HepG2 (cell line): ENCODE measurements at places on chromosomes 16 and 17.

DNA sequence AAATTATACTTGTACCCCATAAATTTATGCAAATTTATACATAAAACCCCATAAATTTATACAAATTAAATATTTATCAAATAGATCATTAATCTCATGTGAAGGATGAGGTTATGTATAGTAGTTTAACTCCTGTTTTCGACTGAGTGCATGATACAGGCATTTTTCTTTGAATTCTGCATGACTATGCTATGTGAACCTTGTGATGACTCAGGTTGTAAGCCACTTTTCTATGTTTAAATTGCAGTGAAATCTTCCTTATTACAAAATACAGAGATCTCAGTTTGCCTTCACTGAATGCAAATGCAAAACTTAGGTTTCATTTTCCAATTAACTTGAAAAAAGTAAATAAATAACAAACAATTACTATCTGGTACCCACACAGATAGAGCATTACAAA, 843.7 kb downstream of the CDH11 start:
- DNase-seq: no peak

GRCh38 chr17:28951991-28952975, 965 bp upstream of the PHF12 start:
- DNase-seq: peak; percentile 99

DNA sequence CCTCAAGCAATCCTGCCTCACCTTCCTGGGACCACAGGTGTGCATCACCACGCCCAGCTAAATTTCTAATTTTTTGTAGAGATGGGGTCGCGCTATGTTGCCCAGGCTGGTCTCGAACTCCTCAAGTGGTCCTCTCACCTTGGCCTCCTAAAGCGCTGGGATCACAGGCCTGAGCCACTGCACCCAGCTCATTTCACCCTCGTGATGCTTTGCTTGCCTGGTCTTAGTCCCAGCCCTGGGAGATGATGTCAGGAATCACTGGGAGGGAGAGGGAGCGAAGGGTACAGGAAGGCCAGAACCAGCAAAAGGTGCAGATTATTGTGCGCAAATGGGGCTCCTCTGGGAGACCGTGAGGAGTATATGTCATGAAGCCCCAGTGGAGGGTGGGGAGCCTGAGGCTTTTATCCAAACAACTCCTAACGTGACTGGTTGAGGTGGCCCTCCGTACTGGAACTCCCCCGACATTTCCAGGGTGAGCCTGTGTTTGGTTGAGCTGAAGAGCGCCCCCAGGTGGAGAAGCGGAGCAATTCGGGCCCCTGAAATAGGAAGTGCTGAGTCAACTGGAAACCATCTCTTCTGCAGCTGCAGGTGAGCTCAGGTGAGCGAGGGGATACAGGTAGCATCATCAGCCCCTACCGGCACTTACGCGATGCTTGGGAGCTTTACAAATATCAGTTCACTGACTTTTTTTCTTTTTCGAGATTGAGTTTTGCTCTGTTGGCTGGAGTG, 41.2 kb upstream of the HAPSTR1 start:
- DNase-seq: peak; percentile 52

DNA sequence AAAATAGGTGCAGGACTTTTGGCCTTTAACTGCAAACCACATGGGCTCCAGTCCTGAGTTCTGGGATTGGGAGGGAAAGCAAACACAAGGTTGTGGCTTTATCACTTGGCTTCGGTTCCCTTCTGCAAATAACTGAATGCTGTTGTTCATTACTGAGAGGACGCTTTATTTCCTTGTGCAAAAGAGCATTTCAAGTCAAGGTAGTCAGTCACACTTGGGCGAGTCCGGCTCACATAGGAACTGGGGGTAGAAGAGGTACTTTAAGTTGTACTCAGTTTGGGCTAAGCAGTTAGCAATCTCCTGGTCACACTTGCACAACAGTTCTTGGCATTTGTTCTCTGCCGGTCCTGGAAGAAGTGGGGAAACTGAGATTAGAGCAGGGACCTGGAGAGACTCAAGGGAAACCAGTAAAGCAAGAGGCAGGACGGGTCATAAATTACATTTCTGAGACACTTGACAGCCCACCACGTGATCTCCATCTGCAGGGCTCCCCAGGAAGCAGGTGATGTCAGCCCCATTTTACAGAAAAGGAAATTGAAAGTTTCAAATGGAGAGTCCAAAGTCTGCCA, 21.6 kb downstream of the PLA2G10 start:
- DNase-seq: peak; percentile 16

- DNase-seq: no peak
Measured at GRCh38 chr17:4318596-4318995, 47.9 kb downstream of the UBE2G1 start.
